Activated B cell treated with CpG ODN at 0.5 μM for 24 hours (primary cell): ENCODE measurements at places on chromosomes 3 and 15. TPM values are rescaled to one million over a fixed set of nuclear protein-coding genes. Genes with fewer than 3 reads are reported as not detected.

The RARRES1 gene
- total RNA-seq, result not detected in 2 replicates

The EOMES gene
- total RNA-seq, result 0.10 TPM in 1 of 2 replicates, not detected in the other

GRCh38 chr15:45169608-45170480 lies 17.9 kb downstream of the SHF start:
- no peaks in the 10 kb centered on the region for H3K27me3 ChIP-seq
- H3K4me1 ChIP-seq, result peaks cover 29% of the 10 kb centered on the region
- no peak overlapping the region for H3K4me3 ChIP-seq
- H3K36me3 ChIP-seq, result no peaks in the 10 kb centered on the region

GRCh38 chr3:25821746-25822573 lies 32.1 kb downstream of the OXSM start:
- no peak overlapping the region for H3K27ac ChIP-seq

The C3orf49 gene
- total RNA-seq, result not detected in 2 replicates

The ACAD11 gene
- 16.4 and 24.0 TPM in 2 replicates for total RNA-seq

- H3K27me3 ChIP-seq, result no peaks in the 10 kb centered on the region
- H3K4me1 ChIP-seq, result no peaks in the 10 kb centered on the region
- no peak overlapping the region for H3K4me3 ChIP-seq
- H3K27ac ChIP-seq, result no peak overlapping the region
Measured at GRCh38 chr15:60417112-60417511, 19.3 kb upstream of the ANXA2 start.

DNA sequence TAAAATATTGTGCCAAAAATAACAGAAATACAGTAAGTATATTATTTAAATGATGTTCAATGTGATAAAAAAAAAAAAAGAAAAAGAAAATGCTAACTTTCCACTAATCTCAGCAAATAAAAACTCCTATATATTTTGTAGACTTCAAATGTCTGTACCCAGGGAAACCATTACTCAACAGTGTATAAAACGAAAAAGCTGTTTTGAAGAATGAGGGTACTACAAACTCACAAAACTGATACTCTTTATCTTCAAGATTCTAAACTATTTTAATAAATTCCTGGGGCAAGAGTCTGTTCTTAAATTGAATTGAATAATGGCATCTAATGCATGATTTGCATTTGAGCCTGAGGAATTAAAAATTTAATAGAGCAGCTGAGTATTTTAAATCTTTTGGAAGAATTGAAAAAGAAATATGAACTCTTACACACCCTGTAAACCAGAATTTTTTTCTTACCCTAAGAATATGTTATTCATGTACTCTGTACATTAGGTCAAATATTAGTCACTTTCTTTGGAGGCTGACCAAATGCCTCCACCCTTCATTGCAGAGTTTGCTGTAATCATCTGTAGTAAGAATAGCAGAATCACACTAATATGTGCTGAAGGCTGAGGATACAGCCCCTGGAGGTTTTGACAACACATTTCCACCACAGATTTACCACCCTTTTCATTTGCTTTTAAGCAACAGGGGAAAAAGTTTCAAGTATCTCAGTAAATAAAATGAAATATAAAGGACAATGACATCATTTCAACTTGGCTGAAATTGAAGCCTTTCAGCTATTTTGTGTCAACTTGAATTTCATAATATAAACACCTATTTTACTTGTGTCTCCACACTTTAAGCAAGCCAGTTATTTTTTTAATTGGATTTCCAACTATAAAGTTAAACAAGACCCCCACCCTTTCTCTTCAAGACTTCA lies 79.7 kb downstream of the FBN1 start:
- peaks cover 3% of the 10 kb centered on the region for H3K27me3 ChIP-seq
- no peaks in the 10 kb centered on the region for H3K36me3 ChIP-seq
- no peak for DNase-seq
- H3K27ac ChIP-seq, result no peak overlapping the region

GRCh38 chr3:147413686-147414389 lies 4.7 kb downstream of the ZIC1 start:
- peaks cover 30% of the 10 kb centered on the region for H3K4me1 ChIP-seq
- H3K27ac ChIP-seq, result no peak overlapping the region
- peaks cover 60% of the 10 kb centered on the region for H3K27me3 ChIP-seq
- H3K4me3 ChIP-seq, result peak overlapping the region; percentile 62

The RASL12 gene
- total RNA-seq, result not detected in 2 replicates

The APOD gene
- 0.20 and 0.35 TPM in 2 replicates for total RNA-seq

DNA sequence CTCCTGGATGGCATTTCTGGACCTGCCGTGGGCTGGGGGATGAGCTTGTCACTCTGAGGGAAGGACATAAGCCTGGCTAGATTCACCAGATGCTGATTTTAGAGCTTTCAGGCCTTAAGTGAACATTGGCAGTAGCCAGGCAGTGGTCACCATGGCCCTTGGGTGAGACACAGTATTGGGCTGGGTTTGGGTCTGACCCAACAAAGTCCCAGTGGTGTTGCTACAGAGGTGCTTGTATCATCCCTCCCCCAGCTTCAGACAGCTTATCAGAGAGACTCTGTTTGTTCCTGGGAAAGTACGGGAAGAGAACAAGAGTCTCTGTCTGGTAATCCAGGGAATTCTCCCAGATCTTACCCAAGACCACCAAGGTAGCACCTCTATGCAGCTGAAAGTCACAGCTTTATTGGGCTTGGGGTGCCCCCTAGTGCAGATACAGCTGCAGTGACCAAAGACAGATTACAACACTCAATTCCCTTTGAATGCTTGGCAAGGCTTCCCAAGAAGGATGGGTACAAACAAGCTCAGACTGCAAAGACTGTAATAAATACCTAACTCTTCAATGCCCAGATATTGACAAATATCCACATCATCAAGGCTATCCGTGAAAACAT lies 9.8 kb upstream of the RUVBL1 start:
- no peak for DNase-seq
- H3K4me1 ChIP-seq, result no peaks in the 10 kb centered on the region
- H3K4me3 ChIP-seq, result no peak overlapping the region
- peaks cover 7% of the 10 kb centered on the region for H3K27me3 ChIP-seq
- H3K27ac ChIP-seq, result no peak overlapping the region

DNA sequence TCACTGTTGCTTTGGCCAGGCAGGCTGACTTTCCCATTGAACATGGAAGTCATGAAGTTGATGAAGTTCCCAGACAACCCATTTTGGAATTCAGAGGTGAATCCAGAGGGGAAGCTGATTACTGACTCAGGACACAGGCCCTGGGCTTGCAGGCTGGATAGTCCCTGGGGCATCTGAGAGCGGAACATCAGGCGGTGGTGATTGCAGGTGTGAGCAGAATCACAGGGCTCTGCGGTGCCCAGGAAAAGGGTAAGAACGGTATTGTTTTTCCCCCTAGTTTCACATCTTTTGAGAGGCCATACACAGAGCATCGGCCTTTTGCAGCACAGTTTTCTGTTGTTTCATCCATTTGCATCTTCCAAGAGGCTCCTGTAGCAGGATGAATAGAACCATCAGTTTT lies 104.7 kb downstream of the CHSY1 start:
- H3K27me3 ChIP-seq, result peaks cover 3% of the 10 kb centered on the region
- DNase-seq, result no peak
- H3K4me1 ChIP-seq, result peaks cover 14% of the 10 kb centered on the region

DNA sequence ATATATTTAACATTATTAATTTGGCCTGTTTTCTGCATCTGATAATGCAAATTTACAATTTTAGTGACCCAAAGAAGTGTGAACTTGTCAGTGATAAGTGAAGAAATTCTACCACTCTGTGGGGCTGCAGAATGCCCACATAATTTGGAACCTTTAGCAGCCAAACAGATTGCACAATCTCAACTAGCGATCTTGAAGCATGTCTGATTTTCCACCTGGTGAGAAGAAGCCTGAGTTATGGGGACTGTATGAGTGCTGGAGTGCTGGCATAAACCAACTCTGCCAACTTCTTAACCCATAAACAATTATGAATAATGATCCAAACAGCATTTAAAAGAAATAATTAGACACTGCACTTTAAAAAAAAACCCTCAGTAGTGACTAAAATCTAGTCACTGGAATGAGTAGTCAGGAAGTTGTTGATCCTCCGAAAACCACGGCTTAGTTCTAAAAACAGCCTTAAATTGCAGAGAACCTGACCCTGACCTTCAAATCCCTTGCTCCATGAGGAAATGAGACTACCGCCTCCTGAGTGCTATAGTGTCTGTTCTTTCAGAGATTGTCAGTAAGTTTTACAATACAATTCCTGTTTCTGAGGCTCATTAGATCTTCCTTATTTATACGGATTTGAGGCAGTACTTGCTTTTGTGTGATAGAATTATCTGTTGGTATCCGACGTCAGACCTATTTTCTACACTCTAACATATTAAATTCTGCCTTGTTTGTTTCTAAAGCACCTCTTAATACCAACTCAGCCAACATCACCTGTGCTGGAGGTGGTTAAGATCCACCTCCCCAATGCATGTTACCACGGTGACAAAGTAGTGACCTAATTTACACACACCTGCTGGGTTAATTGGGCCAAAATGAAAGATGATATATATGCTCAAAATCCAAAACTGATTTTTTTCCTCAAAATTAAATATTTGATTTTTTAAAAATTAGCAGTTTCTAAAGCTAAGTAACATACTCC lies 267.7 kb downstream of the ZBTB20 start:
- peaks cover 8% of the 10 kb centered on the region for H3K4me1 ChIP-seq
- H3K27me3 ChIP-seq, result no peaks in the 10 kb centered on the region
- DNase-seq, result no peak

- H3K4me3 ChIP-seq, result no peak overlapping the region
- no peak overlapping the region for H3K27ac ChIP-seq
- peaks cover 14% of the 10 kb centered on the region for H3K4me1 ChIP-seq
Measured at GRCh38 chr3:186236357-186237020, 125.5 kb downstream of the DGKG start.

DNA sequence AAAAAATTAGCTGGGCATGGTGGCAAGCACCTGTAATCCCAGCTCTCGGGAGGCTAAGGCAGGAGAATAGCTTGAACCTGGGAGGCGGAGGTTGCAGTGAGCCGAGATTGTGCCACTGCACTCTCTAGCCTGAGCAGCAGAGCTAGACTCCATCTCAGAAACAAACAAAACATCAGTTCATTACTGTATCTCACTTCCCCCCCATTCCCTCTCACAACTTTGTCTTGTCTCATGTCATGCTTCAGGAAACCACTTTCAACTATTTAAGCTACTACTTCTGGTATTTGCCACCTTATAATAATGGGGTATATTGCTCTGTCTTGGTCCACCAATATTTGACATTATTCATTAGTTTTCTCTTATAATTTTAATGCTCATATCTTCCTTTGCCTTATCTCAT lies 26.2 kb downstream of the PIK3CA start:
- peaks cover 4% of the 10 kb centered on the region for H3K36me3 ChIP-seq
- peak overlapping the region; percentile 48 for H3K4me3 ChIP-seq
- no peak for DNase-seq
- peak overlapping the region; percentile 31 for H3K27ac ChIP-seq

DNA sequence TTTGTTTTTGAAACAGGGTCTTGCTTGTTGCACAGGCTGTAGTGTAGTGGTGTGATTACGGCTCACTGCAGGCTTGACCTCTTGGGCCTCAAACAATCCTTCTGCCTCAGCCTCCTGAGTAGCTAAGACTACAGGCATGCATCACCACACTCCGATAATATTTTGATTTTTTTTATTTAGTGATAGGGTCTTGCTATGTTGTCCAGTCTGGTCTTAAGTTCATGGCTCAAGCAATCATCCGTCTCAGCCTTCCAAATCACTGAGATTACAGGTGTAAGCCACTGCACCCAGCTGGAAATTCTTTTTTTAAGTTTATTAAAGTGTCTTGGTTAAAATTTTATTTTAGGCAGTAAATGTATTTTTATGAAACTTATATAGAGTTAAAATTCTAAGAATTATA lies 32.2 kb upstream of the RAP2B start:
- H3K27ac ChIP-seq, result no peak overlapping the region
- no peaks in the 10 kb centered on the region for H3K27me3 ChIP-seq
- no peak overlapping the region for H3K4me3 ChIP-seq
- H3K4me1 ChIP-seq, result no peaks in the 10 kb centered on the region

- H3K27me3 ChIP-seq, result no peaks in the 10 kb centered on the region
- H3K36me3 ChIP-seq, result peaks cover 82% of the 10 kb centered on the region
- peaks cover 39% of the 10 kb centered on the region for H3K4me1 ChIP-seq
Measured at GRCh38 chr3:71001303-71001830, 582.2 kb downstream of the FOXP1 start.

- no peak for DNase-seq
Measured at GRCh38 chr3:81816473-81817250, 55.2 kb upstream of the GBE1 start.

- peaks cover under 1% of the 10 kb centered on the region for H3K36me3 ChIP-seq
- no peak overlapping the region for H3K27ac ChIP-seq
- no peak overlapping the region for H3K4me3 ChIP-seq
- H3K4me1 ChIP-seq, result no peaks in the 10 kb centered on the region
- H3K27me3 ChIP-seq, result no peaks in the 10 kb centered on the region
Measured at GRCh38 chr3:101602731-101603130, 28.8 kb downstream of the PCNP start.

DNA sequence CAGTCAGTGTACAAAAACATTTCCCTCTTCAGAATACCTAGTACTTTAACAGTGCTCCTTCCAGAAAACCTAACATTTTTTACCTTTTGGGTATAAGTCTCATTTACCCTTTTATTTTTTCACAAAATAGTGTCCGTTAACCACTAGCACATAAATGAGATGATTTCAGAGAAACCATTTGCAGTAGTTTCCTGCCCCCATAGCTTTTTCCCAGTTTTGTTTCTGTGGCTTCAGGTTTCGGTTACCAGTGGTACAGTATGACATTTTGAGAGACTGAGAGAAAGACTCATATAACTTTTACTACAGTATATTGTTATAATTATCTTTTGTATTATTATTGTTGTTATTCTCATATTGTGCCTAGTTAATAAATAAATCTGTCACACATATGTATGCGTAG lies 6.2 kb upstream of the RBMS3 start:
- DNase-seq, result no peak
- no peaks in the 10 kb centered on the region for H3K4me1 ChIP-seq
- no peaks in the 10 kb centered on the region for H3K27me3 ChIP-seq
- H3K4me3 ChIP-seq, result no peak overlapping the region
- H3K27ac ChIP-seq, result no peak overlapping the region

DNA sequence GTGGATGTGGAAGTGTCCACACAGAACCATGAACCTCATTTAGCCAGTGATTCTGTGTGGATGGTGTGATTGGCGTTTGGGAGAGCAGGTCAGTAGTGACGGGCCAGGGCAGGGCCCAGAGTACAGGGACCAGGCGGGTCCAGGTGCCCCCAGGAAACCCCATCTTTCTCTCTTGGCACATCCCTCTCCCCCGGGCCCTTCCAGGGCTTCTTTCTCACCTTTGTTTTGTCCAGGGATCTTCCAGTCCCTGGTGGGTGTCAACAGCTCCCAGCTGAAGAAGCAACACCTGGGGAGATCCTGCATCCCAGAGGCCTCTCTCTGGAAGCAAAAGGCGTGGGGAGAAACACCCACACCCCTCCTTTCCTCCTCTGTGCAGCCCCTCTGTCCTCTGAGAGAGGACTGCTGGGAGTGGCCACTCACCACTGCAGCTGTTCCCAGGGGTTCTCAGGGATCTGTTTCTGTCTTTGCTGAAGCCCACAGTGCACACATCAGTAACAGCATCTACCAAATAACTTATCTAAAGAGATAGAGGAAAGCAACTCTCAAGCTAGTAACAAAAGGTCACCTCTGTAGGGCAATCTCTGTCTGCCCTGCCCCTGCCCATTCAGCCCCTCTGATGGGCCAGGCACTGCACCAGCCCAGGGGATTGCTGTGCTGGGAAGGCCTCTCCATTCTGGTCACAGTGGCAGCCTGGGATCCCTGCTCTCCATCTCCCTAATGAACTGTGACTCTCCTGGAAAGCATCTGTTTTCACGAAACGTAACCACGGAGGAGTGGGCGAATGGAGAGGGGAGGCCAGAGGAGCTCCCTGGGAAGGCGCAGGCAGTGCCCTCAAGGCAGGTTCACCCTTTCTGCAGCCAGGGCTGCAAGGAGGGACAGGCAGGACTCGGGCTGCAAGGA lies 98.3 kb upstream of the ALDH1A3 start:
- no peaks in the 10 kb centered on the region for H3K4me1 ChIP-seq
- no peaks in the 10 kb centered on the region for H3K36me3 ChIP-seq
- DNase-seq, result no peak
- no peak overlapping the region for H3K4me3 ChIP-seq
- peaks cover 8% of the 10 kb centered on the region for H3K27me3 ChIP-seq
